Peyer's patch (tissue), 4 donors: ENCODE measurements at places on chromosomes 4 and X.

DNA sequence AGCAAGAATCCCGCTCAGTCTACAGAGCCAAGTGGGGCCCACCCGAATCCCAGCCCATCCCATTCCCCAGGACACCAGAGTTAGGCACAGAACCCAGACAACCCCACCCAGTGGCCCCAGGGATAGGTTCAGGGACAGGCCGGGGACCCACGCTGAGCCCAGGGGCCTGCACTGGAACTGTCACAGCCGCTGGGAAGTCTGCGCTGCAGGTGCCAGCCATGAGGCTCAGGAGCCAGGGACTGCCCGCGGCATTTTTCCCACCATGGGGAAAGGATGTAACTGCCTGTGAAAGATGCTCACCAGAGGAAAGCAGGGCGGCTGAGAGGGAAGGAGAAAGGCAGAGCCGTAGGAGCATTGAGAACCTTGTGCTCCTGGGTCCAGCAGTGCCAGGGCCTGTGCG is 12.0 kb downstream of the EVC2 start:
- no peak overlapping the region for H3K27ac ChIP-seq
- no peak overlapping the region for H3K4me3 ChIP-seq
- no peaks in the 10 kb centered on the region for H3K27me3 ChIP-seq
- no peaks in the 10 kb centered on the region for H3K4me1 ChIP-seq
- H3K36me3 ChIP-seq, result no peaks in the 10 kb centered on the region

DNA sequence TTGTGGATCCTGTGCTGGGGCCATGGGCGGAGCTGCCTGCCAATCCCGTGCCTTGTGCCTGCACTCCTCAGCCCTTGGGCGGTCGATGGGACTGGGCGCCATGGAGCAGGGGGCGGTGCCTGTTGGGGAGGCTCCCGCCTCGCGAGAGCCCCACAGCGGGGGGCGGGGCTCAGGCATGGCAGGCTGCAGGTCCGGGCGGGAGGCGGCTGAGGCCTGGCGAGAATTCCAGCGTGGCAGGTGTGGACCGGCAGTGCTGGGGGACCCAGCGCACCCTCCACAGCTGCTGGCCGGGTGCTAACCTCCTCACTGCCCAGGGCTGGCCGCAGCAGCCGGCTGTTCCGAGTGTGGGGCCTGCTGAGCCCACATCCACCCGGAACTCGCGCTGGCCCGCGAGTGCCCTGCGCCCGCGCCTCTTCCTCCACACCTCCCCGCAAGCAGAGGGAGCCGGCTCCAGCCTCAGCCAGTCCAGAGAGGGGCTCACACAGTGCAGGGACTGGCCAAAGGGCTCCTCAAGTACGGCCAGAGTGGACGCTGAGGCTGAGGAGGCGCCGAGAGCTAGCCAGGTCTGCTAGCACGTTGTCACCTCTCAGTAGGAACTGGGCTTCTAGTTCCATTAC is 85.9 kb downstream of the GBA3 start:
- DNase-seq, result no peak
- H3K36me3 ChIP-seq, result no peaks in the 10 kb centered on the region
- no peak overlapping the region for H3K27ac ChIP-seq

DNA sequence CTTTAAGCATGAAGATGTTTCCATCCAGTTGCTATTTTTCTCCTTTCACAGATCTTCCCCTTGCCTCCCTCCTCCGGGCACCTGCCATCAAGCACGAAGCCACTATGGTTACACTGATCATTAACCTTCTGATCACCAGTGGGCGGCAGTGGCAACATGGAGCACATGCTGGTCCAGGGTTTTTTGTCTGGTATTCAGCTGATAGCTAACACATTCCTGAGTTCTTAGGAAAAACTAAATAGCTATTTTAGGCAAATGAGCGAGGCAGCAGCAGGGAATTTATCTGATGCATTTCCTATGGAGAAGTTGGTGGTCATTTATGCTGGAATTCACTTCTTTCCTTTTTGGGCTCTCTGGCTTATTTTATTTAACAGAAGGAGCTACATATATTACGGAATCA is 22.9 kb downstream of the SHISA3 start:
- no peaks in the 10 kb centered on the region for H3K36me3 ChIP-seq
- no peaks in the 10 kb centered on the region for H3K27me3 ChIP-seq
- no peak overlapping the region for H3K27ac ChIP-seq
- DNase-seq, result no peak
- no peak overlapping the region for H3K4me3 ChIP-seq

DNA sequence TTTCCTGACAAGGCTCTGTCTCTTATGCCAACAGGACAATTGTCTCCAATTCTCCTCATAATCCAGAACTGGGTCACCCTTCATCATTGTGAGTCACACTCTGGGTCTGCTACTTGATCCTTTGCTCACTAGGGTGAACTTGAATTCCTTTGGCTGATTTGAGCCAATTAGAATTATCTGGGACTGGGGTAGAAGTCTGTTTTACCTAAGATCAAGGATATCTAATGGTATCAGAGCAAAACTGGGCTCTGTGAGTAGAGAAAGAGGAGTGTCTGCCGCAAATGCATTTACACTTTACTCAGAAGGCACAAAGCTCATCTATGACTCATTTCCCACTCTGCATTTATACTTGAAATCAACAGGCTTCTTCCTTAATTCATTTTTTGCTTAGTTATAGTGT is 72.6 kb downstream of the PITX2 start:
- no peak for DNase-seq
- no peaks in the 10 kb centered on the region for H3K36me3 ChIP-seq
- H3K27me3 ChIP-seq, result no peaks in the 10 kb centered on the region
- H3K27ac ChIP-seq, result no peak overlapping the region

- DNase-seq, result no peak
- no peak overlapping the region for H3K27ac ChIP-seq
- H3K4me1 ChIP-seq, result no peaks in the 10 kb centered on the region
- no peaks in the 10 kb centered on the region for H3K27me3 ChIP-seq
Observed at GRCh38 chrX:124594017-124594651, 247.8 kb downstream of the SH2D1A start.

DNA sequence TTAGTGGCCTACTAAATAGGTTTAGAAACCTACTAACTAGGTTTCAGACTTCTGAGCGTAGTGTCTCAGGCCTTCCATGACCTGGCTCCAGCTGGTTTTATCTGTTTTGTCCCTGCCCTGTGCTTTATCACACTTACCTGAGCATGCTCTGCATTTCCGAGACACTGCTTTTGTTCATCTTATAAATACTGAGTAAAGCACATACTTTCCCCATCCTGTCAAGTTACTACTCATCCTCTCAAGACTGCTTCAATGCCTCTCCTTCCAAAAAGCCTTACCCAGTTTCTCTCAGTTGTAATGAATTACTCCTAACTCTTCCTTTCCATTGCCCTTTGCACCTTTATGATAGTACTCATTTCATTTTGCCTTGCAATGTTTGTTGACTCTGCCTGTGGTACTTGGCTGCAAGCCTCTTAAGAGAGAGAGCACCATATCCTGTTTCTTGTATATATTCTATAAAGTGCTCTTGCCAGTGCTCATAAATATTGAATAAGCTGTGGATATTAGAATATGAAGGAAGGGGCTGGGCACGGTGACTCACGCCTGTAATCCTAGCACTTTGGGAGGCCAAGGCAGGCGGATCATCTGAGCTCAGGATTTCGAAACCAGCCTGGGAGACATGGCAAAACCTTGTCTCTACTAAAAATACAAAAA is 34.4 kb downstream of the SLAIN2 start:
- H3K4me1 ChIP-seq, result no peaks in the 10 kb centered on the region
- DNase-seq, result peak; percentile 80
- no peaks in the 10 kb centered on the region for H3K36me3 ChIP-seq
- peak overlapping the region; percentile 62 for H3K27ac ChIP-seq
- no peaks in the 10 kb centered on the region for H3K27me3 ChIP-seq

- no peak overlapping the region for H3K27ac ChIP-seq
- no peaks in the 10 kb centered on the region for H3K4me1 ChIP-seq
- H3K36me3 ChIP-seq, result no peaks in the 10 kb centered on the region
- no peak for DNase-seq
- no peaks in the 10 kb centered on the region for H3K27me3 ChIP-seq
- no peak overlapping the region for H3K4me3 ChIP-seq
Observed at GRCh38 chr4:128364565-128364964, 77.0 kb upstream of the PGRMC2 start.

DNA sequence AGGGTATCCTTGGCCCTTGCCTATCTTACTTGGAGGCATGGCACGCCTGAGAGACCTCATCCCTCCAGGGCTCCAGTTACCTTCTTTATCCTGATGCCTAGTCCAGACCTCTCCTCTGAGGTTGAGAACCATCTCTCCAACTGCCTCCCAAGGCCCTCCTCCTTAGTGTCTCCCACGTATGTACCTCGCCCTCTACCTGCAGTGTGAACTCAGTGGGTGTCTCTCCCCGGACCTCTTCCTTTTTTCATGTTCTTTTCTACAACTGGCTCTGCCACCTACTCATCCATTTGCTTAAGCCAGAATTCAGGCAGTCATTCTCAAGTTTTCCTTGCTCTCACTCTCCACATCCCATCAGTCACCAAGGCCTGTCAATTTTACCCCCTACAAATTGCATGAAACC is 16.6 kb downstream of the RPS4X start:
- H3K27ac ChIP-seq, result no peak overlapping the region
- no peak for DNase-seq
- H3K27me3 ChIP-seq, result no peaks in the 10 kb centered on the region
- H3K4me3 ChIP-seq, result no peak overlapping the region

DNA sequence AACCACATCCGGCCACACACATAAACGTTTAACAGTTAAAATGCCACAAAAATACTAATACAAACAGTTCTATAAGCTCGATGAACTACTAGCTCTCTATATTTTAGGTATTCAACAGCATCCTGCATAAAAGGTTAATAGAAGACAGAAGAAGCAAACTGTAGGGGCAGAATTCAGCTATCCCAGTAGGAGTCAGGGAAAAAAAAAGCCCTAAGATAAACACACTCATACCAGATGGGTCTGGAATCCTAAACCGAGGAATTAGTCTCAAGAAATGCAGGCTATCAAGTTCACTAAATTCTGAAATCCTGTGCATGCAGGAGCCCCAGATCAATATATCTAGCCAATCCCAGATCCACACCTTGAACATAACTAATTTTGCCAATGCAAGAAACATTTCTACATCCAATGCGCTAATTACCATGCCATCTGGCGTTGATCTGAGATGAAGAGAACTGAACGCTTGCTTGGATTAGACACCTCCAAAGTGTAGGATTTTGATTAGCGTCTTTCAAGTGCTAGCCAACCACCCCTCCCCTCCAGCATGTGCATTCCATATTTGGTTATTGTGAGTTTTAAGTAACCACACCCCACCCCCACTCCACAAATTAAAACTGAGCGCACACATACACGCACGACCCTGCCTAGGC is 512.2 kb upstream of the INTU start:
- no peaks in the 10 kb centered on the region for H3K27me3 ChIP-seq
- no peak for DNase-seq
- no peak overlapping the region for H3K4me3 ChIP-seq
- no peaks in the 10 kb centered on the region for H3K36me3 ChIP-seq
- no peak overlapping the region for H3K27ac ChIP-seq

DNA sequence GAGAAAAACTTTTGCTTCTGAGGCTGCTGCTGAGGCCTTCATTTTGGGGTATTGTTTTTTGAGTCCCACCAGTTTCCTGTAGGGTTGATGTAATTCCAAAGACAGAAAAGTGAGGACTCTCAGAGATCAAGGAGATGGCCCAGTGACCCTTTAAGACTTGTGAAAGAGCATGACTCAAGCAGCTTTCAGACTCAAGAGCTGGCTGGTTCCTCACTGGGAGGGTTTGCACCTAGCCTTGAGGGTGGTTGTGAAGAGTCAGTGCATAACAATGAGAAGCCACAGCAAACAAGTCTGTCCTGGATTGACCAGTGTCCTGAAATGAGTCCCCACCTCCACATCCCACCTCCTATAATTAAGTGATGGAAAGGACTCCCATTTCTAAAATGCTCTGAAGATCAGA is 89.2 kb downstream of the NHS start:
- no peak overlapping the region for H3K4me3 ChIP-seq
- H3K27ac ChIP-seq, result no peak overlapping the region
- no peaks in the 10 kb centered on the region for H3K4me1 ChIP-seq
- H3K36me3 ChIP-seq, result no peaks in the 10 kb centered on the region
- no peak for DNase-seq
- H3K27me3 ChIP-seq, result no peaks in the 10 kb centered on the region

DNA sequence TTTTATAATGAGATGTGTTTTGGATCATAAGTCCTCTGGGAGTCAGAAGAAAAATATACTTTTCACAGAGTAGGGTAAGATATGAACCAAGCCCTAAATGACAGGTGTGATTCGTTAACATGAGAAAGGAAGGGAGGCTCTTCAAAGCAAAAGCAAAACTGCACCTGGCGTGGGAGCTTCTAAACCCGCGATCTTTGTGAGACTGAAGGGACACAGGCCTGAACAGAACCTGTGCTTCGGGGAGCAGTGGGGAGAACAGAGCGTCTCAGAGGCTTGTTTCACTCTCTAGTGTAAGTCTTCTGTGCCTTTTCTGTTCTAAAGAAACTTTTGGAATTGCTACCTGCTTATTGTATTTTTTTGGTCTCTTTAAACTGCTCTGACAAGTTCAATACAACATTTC is 30.2 kb upstream of the CYP4V2 start:
- H3K27me3 ChIP-seq, result no peaks in the 10 kb centered on the region
- no peaks in the 10 kb centered on the region for H3K4me1 ChIP-seq
- peaks cover 22% of the 10 kb centered on the region for H3K36me3 ChIP-seq
- no peak overlapping the region for H3K27ac ChIP-seq

DNA sequence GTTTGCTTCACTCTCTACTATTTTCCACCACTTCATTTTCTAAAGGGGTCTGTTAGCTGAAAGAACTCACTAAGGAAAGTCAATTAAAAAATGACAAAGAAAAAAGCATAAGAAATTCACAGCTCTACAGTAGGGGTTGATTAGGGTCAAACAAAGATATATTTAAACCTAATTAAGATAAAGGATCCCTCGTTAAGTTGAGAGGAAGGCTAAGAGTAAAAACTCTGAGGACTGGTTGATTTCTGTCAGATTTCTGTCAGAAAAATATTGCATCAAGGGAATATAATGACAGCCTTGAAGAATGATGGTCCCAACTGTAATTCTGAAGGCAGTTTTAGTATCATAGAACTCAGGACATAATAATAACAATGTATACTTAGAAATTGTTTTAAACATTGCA is 218.0 kb downstream of the QDPR start:
- no peaks in the 10 kb centered on the region for H3K27me3 ChIP-seq
- no peak overlapping the region for H3K4me3 ChIP-seq
- H3K4me1 ChIP-seq, result no peaks in the 10 kb centered on the region
- no peak for DNase-seq

GRCh38 chr4:72320223-72320948 is 248.6 kb downstream of the ADAMTS3 start:
- DNase-seq, result no peak
- H3K27ac ChIP-seq, result no peak overlapping the region
- no peaks in the 10 kb centered on the region for H3K4me1 ChIP-seq
- no peaks in the 10 kb centered on the region for H3K36me3 ChIP-seq
- no peak overlapping the region for H3K4me3 ChIP-seq
